ENCODE measurements at places on chromosomes 5 and 9. TPM values are rescaled to one million over a fixed set of nuclear protein-coding genes. Genes with fewer than 3 reads are reported as not detected.

GRCh38 chr9:92632641-92633040, 37.3 kb downstream of the IPPK start:
- no peak for DNase-seq

GRCh38 chr5:97549496-97549895, 366.4 kb upstream of the RIOK2 start:
- DNase-seq = no peak

The SPATA6L gene
- total RNA-seq = 2.5 TPM

The CYLC2 gene
- not detected for total RNA-seq

DNA sequence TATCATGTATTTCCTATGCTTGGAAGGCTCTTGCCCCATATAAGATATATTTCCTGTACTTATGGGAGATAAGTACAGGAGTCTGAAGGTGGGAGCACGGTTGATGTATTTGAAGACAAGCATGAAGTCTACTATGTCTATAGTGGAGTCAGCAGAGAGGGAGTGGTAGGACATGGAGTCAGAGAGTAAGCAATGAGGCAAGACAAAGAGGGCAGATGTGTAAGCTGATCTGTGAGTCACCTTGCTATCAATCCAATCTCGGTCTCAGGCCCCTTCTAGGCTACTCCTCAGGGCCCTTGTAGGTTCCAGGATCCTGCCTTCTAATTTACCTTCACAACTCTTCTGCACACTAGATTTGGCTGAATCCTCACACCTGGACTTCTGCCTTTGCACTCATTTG, 105.5 kb downstream of the MACIR start:
- DNase-seq = no peak

DNA sequence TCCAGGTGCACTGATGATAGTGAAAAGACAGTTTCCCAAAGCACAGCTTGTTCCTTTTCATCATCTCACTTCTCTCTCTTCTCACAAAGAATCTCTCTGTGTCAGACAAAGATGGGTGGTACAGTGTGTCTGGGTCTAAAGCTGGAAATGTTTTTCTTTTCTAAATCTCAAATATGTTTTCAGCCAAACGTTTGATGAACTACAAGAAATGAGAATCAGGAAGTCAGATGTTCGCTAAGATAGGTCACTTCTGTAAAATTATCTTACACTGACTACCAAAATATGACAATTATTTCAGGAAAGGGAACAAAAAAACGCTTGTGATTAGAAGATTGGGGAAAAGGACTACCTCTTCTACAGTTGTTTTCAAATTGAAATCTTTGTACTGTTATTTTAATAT, 708.8 kb downstream of the PTPRD start:
- no peak for DNase-seq

DNA sequence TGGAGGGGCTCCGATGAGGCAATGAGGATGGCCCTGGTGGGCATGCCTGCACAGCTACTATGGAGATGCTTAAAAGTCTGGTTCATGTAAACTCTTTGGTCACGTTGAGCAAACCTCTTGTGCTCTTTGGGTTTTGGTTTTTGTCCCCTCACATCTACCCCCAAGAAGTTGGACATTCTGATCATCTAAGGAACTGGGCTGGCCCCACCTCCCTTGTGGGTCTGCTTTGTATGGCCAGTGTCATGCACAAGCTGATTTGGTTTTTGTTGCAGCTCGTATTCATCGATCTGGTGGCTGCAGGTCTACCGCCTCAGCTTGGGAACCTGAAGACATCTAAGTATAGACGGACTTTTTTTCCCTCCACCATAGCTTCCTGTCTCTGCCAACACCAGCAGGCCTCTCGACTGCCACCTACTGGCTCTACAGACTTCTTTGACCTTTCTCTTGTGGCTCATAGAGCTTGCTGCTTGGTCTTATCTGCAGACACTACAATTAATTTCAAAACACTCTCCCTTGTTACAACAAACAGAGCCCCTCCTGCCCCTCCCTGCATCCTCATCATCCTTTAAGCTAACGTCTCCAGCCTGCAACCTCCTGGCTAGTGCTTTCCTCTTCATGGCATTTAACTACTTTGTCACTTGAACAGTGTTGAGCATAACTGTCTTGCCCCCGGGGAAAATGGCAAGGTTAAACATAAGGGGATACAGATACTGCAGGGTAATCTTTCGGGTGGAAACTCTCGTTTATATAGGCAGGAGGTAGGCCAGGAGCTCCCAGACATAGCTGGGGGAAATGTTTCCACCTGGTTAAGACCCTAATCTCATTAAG, 34.5 kb downstream of the TSTD2 start:
- DNase-seq = peak; percentile 89

The OR1Q1 gene
- total RNA-seq = 0.72 TPM

- no peak for DNase-seq
Observed at GRCh38 chr9:87109231-87109631, 161.9 kb upstream of the GAS1 start.

DNA sequence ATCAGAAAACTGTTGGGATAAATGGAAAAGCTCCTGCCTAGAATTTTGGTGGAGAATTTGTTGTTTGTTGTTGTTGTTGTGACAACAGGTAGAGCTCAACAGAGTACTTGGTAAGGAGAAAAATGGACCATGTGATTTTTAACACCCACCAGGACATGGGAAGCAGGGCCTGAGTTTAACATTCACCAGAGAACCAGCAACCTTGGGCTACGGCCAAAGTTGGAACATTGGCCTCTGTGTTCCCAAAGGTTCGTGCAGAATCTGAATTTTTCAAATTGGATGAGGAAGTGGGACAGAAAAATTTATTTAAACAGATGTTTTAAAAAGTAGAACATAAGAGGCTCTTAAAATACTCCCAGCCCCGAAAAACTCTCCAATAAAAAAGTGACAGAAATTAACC, 127.0 kb downstream of the GNA14 start:
- no peak for DNase-seq

DNA sequence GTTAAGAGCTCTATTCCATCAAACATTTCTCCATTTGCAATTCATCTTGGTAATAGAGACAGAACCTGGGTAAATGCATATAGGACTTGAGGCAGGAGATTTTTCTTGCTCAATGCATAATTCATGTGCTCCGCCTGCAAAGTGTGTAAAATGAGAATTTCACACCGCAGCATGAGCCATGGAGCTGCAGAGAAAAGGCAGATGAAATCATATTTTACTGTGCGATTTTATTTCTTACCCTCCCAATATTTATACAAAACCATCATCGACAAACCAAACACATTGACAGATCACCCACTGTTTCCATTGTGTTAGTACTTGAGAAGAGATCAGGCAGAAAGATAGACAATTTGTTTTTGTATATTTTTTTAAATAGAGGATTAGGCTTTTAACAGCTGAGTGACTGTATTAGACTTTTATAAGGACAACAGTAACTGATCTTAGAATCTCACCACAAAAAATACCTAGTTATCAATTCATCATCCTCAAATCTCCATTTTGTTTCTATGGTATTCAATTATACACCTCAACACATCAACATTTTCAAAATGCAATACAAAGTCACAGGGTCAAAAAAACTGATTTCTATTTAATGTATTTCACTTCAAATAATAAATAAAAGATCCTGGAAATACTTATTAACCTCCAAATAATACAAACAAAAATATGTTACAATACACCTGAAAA, 191.1 kb downstream of the AP3B1 start:
- no peak for DNase-seq

DNA sequence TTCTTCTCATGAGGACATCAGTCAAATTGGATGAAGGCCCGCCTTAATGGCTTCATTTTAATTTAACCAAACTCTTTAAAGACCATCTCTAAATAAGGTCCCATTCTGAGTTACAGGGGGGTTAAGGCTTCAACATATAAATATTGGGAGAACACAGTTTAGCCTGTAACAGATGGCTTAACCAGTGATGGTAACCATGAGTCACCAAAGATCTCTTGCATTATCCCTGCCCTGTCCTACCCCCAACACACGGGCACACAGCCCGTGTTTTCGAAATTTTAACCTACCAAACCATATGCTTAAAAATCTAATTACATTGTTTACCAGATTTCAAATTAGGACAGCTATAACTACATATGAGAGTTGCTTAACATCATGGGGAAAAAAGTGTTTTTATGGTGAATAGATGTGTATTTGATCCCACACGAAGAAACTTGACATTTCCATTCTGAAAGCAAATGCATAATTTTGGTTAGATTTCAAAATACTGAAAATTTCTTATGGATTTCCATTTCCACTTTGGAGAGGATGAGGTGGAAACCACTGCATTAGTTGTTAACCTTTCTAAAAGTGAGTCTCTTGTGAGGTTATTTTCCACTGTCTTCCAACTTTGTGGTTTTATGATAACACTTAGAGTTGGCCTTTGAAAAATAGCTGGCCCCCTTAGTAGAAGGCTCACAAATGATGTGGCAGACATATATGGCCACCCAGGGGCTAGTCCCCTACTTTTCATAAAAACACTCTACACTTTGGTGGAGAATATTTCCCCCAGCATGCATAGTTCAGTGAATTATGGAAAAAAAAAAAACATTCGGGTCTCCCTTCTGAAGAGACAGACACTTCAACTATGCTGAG, 849.3 kb downstream of the TLE1 start:
- DNase-seq = no peak

DNA sequence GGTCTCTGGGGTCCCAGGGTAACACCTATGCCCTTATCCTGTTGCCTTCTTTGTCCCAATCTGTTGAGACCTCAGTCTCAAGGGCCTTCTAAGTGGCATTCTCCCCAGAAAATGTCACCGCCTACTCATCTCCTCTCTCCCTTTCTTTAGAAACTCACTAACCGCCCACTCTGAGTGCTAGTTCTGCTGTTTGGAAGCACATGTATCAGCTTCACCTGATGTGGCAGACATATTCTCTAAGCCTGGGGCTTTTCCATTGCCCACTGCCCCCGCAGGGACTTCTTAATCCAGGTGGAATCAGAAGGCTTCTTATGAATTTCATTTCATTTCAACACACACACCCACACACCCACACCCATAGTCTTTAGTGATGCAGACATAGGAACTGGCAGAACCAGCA, 165.1 kb downstream of the ASTN2 start:
- DNase-seq = no peak

The OLFML2A gene
- total RNA-seq = not detected

GRCh38 chr5:112861638-112861985, 525 bp downstream of the SRP19 start:
- no peak for DNase-seq

DNA sequence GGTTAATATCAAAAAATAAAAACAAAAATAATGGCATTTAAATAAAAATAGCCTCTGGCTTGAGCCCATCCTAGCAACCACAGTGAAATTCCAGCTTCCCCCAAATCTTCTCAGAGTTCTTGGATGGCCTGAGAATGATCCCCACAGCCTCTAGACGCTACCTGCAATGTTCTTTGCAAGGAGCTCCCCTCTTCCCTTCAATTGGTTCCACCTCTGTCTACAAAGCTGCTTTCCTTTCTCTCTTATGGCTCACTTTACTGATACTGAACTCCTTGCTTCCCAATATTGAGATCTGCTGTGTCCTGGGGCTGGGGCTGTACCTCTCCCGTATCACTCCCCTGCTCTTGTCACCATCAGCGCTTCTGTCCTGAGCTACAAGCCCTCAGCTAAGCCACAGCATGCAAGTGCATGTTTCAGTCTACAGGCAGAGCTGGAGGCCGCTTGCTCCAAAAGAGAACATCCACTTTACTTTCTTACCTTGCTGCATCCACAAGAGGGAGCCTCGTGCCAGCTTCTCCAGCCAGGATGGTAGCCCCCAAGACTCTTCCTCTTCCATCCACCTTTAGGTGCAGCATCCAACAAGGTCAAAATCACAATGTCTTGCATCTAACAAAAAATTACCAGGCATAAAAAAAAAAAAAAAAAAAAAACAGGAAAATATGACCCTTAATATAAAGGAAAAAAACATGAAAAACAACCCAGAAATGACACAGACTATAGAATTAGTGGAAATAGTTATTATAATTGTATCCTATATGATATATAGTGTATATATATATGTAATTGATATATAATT, 57.4 kb upstream of the PRSS3 start:
- no peak for DNase-seq

DNA sequence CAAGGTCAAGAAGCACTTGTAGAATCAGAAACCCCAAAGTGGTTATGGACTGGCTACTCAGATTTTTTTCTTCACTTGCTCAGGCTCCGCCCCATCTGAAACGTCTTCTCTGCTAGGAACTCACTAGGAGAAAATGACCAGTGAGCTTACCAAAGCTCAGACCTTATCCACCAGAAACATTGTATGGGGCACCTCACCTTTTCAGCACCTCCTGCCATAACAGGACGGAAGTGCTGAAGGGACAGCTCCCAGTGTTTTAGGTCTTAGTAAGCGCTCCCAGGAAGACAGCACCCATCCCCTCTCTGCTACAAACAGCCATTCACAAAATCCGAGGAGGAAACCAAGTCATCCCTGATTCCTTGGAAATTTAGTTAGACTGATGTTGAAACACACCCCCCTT, 1.2 kb upstream of the GABRA1 start:
- peak; percentile 16 for DNase-seq

The IRX4 gene
- total RNA-seq = not detected

GRCh38 chr9:126205265-126205664, 121.4 kb upstream of the MVB12B start:
- no peak for DNase-seq

DNA sequence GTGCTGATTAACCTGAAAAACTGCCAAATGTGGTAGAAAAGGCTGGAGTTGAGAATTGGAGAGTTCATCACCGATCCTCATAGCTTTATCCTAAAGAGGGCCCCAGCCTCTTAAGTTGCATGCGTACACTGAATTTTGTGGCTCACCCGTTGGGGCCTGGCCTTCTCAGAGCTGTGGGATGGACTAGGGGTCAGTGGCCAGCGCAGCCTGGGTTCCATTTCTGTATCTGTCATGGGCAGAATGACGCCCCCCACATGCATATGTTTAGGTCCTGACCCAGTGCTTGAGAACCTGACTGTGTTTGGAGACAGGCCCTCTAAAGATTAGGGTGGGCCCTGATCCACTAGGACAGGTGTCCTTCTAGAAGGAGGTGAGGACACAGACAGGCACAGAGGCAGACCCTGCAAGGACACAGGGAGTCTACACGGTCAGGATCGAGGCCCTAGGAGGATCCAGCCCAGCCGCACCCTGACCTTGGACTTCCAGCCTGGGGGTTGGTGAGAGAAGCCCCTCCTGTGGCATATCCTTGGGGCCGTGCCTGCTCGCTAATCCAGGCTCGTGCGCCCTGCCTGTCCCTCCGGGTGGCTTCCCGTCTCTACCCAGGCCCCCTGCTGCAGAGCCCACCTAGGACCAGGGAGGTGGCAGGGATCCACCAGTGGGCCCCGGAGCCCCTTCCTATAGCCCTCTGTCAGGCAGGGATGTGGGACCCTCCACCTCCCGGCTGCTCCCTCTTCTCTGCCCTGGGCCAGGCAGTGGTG, 32.2 kb downstream of the NDUFS6 start:
- DNase-seq = no peak

The TBC1D2 gene
- total RNA-seq = 11.5 TPM

The PCDHB5 gene
- total RNA-seq = not detected

The EPB41L4A gene
- not detected for total RNA-seq

The COX7C gene
- total RNA-seq = 383 TPM

The SPAG8 gene
- 0.99 TPM for total RNA-seq

DNA sequence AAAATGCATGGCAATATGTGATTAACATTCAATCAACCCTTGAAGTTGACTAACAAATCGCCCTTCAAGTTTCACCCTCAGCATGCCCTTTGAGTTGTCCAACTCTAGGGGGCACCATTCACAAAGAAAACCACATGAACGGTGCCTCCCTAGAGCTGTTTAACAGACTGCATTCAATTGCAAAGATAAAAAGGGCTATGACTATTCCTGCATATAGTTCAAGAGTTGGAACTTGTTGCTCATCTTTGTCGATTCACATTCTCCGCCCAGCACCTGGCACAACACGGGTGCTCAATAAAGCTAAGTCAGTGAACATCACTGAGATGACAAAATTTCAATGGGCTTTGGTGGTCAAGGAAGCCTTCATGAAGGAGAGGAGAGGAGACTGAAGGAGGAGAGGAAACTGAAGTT, 69.6 kb upstream of the SLC30A5 start:
- peak; percentile 61 for DNase-seq
